ENCODE measurements at places on chromosomes 7 and 10.

GRCh38 chr7:83731154-83731553, 82.2 kb upstream of the SEMA3E start:
- DNase-seq = no peak

- DNase-seq = no peak
Observed at GRCh38 chr10:3976718-3977117, 191.7 kb upstream of the KLF6 start.

GRCh38 chr7:2825559-2826227, 18.4 kb downstream of the GNA12 start:
- DNase-seq = no peak

DNA sequence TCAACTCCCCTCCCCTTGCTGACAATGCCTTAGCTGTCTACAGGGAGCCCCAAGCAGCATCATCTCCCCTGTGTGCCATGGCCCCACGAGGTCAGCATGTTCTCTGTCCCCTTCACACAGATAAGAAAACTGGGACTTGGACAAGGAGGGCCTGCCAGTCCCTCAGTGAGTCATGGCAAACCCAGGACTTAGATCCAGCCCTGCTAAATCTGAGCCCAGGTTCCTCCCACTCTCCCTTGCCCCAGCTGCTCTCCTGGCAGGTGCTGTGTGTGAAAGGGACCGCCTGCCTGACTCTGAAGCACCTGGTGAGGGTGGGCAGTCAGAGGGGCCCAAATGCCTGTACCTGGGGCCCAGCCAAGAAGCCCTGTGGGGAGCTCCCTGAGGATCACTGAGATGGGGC, 7.4 kb downstream of the CRHR2 start:
- DNase-seq = no peak

DNA sequence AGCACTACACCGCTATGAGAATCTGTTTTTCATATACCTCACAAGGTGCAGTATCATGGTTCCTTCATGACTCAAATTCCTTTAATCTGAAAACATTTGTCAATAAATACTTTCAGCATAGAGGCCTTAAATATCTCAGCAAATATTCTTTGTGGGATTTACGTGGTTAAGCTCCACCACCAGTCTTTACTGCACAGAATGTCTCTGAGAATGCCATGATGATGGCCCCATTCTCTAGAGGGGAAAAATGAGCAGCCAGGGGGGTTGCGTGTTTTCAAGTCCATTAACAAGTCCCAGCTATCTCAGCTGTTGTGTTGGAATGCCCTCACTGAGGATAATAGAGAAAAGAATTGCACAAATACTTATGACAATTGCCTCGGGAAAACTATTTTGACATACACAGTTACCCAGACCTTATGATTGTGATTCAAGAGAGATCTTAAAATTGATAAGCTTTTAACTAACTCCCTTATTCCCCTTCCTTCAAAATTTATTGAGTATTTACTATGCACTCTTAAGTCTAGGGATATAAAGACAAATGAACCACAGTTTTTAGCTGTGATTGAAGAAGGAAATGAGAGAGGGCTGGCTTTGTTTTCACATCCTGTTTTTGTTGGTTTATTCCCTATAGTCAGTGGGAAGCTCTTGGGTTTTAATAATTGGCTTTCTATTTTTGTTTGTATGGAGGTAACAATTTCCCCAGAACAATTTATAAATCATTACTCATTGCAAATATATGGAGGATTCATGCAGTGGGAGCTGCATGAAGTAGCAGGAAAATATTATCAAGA, 176.5 kb upstream of the VWC2 start:
- DNase-seq = no peak

- no peak for DNase-seq
Observed at GRCh38 chr7:26420422-26421019, 128.9 kb downstream of the SNX10 start.

- DNase-seq = no peak
Observed at GRCh38 chr10:15842556-15843169, 17.6 kb downstream of the MINDY3 start.

DNA sequence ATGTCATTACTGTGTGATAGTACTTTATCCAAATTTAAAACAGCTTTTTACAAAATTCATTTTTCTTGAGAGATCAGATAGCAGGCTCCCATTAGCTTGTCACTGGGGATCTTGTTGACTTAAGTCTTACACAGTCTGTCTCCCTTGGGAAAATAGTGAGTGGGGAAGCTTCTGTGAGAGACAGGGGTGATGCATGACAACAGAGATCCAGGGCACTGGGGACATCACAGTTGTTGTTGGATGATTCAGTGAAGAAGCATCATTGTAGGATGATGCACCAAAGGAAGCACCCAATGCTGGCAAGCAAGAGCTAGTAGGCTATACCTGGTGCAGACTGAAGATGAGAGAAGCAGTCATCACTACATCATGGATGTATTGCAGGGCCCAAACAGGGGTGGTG, 284.7 kb downstream of the HDAC9 start:
- DNase-seq = no peak

DNA sequence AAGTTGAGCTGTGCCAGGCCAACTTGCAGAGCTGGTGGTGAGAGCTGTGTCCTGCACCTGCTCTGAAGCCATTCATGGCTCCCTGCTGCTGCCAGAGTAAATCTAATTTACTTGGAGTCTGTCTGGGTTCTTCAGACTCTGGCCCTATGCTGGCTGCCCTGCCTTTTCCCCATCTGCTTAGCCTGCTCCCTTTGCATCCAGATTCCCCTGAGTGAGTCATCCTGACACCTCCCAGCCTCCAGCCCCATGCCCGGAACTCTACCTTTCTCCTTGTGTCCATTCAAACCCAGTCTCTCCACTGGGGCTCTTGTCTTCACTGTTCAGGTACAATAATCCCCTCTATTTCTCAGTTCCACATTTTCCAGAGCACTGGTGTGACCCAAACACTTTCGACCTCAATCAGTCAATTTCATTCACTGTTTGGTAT, 434.4 kb upstream of the ZMIZ1 start:
- DNase-seq = no peak

- DNase-seq = no peak
Observed at GRCh38 chr7:26202019-26202990, 760 bp downstream of the CBX3 start.

GRCh38 chr7:27651702-27652101, 11.0 kb downstream of the HIBADH start:
- no peak for DNase-seq

- DNase-seq = no peak
Observed at GRCh38 chr10:68284062-68285001, 47.5 kb upstream of the HNRNPH3 start.

- DNase-seq = no peak
Observed at GRCh38 chr10:59626523-59626869, 83.2 kb downstream of the SLC16A9 start.

GRCh38 chr7:1027242-1028043, 16.9 kb upstream of the GPR146 start:
- no peak for DNase-seq

- no peak for DNase-seq
Observed at GRCh38 chr7:44228571-44229350, 28.0 kb downstream of the YKT6 start.

DNA sequence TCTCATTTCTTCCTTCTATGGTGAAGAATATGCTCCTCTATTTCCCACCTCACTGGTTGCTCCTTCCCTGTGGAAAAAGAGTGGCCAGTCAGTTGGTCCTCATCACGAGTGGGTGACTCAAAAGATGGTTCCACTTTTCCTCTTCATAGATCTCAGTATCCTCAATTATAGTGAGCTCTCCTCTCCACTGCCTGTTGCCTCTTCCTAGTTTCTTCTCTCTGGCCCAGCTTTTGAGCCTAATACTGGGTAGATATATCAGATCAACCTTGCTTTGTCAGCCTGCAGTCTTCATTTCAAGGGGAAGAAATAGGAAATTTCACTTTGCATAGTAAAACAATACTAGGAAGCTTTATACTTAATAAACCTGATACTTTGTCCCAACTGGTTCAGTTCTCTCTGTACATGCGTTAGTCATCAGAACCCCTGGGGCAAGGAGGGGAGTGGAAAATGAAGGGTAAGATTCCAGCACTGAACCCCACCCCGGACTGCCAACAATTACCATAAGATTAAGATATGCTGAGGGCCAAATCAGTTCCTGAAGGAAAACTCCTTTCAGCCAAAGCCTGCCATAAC, 15.5 kb upstream of the WNT16 start:
- no peak for DNase-seq

- DNase-seq = no peak
Observed at GRCh38 chr7:30029696-30030095, 1.5 kb downstream of the PLEKHA8 start.

DNA sequence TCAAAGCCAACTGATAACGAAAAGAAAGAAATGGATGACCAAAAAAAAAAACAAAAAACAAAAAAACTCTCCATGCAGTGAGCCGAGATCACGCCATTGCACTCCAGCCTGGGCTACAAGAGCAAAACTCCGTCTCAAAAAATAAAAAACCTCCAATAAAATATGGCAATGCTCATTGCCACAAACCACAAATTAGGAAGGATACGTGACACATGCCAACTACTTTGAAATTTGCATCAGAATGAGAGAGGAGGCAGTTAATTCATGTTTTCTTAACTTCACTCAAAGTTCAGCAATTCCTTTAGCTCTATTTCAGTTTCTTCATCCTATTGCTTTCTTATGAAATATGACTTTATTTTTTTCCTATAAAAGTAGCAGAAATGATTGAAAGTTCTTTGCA, 398.1 kb upstream of the C7orf33 start:
- no peak for DNase-seq
